ENCODE measurements at places on chromosomes 1 and 21. TPM values are rescaled to one million over a fixed set of nuclear protein-coding genes. Genes with fewer than 3 reads are reported as not detected.

DNA sequence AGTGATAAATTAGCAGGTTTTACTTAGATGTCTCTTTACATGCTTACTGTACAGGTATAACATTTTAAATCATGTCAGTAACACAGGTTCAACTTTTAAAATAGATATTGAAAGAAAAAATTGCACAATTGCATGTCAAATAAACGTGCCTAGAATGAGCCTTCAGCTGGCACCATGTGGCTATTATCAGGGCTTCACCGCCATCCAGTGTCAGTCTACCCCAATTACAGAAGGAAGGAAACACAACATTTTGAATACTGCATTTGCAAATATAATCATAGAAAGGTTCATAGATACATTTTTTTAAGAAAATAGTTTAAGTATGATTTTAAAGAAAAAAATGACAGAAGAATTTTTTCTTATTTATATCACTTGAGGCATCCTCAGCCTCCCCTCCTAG is 47.5 kb upstream of the SERTAD4 start:
- no peak for DNase-seq

DNA sequence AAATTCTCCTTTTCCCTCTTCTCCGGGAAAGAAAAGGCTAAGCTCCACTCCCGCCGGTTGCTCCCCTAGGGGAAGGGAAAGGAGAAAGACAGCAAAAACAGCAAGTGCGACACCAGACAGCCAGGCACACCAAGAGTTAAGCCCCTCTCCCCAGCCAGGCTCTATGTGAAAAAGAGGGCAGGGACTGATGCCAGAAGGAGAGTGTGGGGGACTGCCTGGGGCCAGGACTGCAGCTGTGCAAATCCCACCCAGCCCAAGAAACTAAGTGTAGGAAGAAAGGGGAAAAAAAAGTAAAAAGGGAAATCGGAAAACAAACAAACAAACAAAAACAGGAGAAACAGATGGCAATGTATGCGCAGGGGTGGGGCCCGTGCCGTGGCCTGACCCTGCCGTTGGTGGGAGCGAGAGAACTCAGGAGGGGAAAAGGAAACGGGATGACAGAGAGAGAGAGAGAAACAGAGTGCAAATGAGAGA is 27.7 kb upstream of the FMO1 start:
- DNase-seq = no peak

GRCh38 chr1:221039616-221040015 is 160.4 kb downstream of the HLX start:
- peak; percentile 70 for DNase-seq

GRCh38 chr21:31665397-31665796 is 5.9 kb downstream of the SOD1 start:
- DNase-seq = no peak

GRCh38 chr1:203056516-203056915 is 29.3 kb downstream of the MYOG start:
- no peak for DNase-seq

DNA sequence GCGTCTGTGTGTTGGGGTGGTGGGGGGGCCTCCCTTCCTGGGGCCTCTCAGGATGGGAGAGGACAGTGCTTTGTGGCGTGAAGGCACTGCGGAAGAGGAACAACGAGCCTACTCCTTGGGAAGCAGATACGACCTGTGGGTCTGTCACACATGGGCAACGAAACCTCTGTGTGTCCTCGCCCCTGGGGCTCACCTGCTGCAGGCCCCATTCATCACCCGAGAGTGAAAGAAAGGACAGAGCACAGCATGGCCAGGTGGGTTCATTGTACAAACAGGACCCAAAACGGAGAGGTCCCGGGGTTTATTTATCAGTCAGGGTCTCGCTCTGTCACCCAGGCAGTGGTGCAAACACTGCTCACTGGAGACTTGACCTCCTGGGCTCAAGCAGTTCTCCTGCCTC is 40.1 kb upstream of the LIN9 start:
- DNase-seq = no peak

HJV gene
- not detected for total RNA-seq

FLG2 gene
- not detected for total RNA-seq

CFHR5 gene
- not detected for total RNA-seq

CACNA1S gene
- not detected for total RNA-seq

INTS11 gene
- 69.9 TPM for total RNA-seq
